ENCODE measurements at places on chromosomes 1 and 21.
A peak's percentile ranks its signal among the peaks of the same experiment; 100 is the strongest.

DNA sequence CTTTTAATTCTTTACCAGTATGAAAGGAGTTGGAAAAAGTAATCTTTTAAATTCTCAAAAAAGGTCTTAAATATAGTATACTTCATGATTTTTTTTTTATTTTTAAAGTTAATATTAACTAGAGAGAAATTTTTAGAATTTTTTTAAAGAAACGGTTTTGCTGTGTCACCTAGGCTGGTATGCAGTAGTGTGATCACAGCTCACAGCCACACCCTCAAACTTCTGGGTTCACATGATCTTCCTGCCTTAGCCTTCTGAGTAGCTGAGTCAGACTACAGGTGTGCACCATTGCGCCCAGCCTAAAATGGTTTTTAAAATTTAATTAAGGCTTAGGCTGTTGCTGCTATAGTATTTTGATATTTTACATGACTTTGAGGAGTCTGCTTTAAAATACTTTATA lies 52.4 kb downstream of the TLCD4 start:
- DNase-seq, result no peak

DNA sequence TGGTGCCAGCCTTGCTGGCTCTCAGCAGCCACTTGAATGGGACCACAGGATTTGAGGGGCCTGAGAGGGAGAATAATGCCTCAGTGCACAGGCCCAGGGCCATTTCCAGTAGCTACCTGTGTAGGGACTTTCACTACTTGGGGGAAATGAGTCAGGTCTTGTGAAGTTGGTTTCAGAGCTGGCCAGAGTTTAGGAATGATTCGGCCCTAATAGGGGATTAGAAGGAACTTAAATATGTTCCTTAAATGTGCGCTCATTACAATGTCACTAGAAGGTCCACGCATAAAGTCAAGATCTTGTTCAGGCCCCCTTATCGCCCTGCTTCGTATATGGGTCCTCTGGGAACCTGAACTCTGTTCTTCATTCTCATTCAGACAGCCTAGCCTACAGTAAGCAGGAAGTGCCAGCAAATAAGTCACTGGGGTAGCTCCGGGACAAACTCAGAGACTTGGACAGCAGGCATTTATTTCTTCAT lies 5.6 kb upstream of the AKR1A1 start:
- no peak for DNase-seq

DNA sequence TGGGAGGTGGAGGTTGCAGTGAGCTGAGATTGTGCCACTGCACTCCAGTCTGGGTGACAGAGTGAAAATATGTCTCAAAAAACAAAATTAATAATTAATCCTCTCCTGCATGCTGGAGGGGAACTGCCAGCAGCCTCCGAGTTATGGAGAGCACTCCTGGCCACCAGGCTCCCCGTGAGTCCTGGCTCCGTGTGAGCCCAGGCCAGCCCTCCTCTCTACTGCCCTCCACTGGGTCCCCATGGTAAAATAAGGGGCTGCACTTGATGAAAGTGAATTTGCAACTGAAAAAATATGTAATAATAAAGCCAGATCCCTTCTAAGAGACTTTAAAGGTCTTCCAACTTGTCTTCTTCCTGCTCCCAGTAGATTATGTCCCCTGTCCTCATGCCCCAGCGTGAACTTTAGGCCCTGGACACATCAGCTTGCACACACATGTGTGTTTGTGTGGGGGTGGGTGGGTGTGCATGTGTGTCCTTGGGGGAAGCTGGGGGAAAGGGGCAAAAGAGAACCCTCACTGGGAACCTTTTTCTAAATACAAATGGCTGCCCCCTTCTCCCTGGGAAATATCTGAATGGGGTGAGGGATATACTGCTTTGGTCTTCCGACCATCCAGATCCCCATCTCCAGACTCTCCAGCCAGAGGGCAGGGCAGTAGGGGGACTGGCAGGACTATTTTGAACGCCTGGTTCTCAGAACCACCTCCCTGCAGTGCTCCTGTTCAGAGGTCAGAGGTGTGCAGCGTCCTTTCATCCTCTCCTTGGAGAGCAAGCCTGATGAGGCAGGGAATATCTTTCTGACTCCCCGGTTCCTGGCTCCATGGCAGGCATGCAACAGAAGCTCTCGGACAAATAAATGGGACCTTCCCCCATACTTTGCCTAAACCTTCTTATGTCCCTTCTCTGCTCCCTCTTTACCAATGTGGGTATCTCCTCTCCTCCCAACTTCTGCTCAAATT lies 26.2 kb downstream of the NEK2 start:
- DNase-seq, result peak; percentile 28

- DNase-seq, result no peak
These were observed 16.0 kb downstream of the NFIA start for GRCh38 chr1:61098333-61098732.

- no peak for DNase-seq
These were observed 51.6 kb downstream of the FAM163A start for GRCh38 chr1:179794669-179795068.

- peak; percentile 25 for DNase-seq
These were observed 34.5 kb downstream of the SPATA21 start for GRCh38 chr1:16402742-16403141.

- DNase-seq, result peak; percentile 9
These were observed 489.3 kb downstream of the AMY1C start for GRCh38 chr1:104238991-104239390.

DNA sequence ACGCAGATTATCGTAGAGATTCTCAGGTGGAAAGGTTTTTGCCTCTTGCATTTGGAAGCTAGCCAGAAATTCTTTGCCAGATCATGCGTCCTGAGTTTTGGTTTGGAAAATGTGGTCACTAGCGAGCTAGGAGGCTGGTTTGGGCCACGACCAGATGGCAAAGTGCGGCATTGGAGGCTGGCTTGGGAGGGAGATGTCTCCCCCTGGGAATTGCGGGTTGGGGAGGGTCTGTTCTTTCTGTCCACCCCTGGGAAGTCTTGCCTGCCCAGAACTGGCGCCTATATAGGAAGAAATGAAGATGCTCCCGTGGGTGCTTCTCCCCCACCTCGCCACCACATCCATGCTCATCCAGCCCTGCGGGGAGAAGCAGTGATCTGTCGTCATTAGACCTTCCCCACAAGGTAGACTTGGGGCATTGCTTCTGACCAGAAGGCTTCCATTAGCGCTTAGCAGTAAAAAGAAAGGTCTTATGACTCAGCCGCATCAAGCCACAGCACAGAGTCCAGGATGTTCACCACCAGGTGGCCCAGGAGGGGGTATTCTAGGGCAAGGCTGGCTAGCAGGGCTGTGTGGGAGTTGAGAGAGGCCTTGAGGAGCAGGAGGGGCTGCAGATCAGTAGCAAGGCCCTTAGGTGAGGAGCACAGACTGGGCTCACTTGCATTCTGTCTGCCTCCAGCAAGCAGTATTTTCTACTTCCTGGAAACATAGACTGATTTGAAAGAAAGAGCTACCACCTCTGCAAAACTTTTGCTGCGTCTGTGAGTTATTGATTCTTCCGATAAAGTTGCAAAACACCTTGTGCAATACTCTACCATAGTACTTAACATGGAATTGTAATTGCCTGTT lies 1.5 kb upstream of the PTP4A2 start:
- DNase-seq, result peak; percentile 92

- peak; percentile 93 for DNase-seq
These were observed 8.9 kb downstream of the MRTO4 start for GRCh38 chr1:19260211-19261138.

GRCh38 chr1:30467101-30467500 lies 256.3 kb downstream of the MATN1 start:
- no peak for DNase-seq

- DNase-seq, result no peak
These were observed 46.9 kb downstream of the CD34 start for GRCh38 chr1:207863893-207864535.

GRCh38 chr1:31733389-31734219 lies 29.8 kb upstream of the COL16A1 start:
- no peak for DNase-seq

DNA sequence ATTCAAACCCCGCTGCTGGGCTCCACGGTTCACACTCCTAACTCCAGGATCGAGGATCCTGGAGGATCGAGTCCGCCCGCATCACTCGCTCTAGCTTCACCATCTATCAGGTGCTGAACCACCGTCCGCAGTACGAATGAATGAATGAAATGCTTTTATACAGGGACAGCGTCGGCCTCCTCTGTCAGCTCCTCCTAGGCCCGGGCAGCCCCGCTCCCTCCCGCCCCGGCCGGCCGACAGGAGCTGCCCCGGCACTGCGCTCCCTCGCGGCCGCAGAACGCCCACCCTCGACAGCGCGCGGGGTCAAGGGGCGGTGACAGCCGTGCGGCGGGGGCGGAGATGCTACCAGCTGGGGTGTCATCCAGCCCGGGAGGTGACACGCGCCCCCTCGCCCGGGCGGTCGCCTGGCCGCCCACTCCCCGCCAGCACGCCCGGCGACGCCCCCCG lies 520 bp downstream of the ZBTB17 start:
- DNase-seq, result peak; percentile 44

DNA sequence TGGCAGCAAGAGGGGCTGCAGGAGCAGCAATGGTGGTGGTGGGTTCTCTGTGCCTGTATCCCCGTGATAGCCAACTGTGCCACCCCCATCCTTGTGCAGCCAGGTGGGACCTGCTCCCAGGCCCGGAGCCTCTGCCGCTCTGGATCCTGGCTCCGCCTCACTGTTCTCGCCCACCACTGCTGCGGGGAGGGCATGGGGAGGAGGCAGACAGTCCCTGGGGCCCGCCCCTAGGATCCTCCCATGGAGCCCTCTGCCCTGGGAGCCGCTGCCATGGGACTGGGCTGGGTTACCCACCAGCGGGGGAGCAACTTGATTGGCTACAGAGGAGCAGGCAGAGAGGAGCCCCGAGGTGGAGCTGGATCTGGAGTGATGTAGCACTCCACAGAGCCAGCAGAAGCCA lies 31.6 kb downstream of the CD1D start:
- DNase-seq, result no peak

- DNase-seq, result peak; percentile 34
These were observed 185.1 kb downstream of the FGGY start for GRCh38 chr1:59481881-59482505.

DNA sequence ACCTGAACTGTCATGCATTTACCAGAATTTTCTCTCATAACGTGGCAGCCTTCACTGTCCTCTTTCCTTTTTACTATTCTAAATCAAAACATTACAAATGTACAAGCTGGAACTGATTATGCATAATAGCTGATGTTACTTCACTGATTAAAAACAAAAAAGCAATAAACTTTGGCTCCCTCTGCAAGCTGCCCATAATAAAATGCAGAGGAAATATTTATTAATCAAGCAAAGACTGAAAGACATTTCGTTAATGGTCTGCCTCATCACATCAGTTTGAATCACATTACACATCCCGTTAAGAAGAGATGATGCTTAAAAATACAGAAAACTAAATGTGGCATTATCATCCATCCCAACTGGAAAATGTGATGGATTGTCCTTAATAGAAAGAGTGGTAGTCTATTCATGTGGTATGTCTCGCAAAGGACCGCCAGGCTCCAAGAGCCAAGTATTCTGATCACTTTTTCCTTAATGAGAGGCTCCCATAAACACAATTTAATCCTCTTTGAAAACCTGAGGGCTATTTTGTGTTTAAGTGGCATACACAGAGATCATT lies 225.3 kb downstream of the RGS7 start:
- no peak for DNase-seq

DNA sequence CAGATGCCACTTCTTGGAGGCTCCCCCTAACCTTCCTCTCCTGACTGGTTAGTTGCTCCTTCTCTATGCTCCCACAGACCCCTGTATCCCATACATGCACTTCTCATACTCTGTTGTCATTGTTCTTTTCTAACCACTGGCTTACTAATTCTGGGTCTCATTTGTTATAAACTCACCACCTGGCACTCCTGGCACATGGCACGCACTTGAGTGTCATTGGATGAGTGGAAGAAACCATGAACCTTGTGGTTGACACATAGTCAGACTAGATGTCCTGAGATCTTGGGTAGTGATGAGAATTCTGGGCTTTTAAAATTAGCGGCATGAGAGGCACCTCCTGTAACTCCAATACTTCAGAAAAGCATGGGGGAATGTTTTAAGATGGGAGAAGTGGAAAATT lies 49.3 kb downstream of the TRIM62 start:
- DNase-seq, result no peak

- no peak for DNase-seq
These were observed 34.2 kb downstream of the KRTAP10-1 start for GRCh38 chr21:44505673-44506278.

GRCh38 chr1:91784616-91785015 lies 101.3 kb downstream of the TGFBR3 start:
- no peak for DNase-seq

DNA sequence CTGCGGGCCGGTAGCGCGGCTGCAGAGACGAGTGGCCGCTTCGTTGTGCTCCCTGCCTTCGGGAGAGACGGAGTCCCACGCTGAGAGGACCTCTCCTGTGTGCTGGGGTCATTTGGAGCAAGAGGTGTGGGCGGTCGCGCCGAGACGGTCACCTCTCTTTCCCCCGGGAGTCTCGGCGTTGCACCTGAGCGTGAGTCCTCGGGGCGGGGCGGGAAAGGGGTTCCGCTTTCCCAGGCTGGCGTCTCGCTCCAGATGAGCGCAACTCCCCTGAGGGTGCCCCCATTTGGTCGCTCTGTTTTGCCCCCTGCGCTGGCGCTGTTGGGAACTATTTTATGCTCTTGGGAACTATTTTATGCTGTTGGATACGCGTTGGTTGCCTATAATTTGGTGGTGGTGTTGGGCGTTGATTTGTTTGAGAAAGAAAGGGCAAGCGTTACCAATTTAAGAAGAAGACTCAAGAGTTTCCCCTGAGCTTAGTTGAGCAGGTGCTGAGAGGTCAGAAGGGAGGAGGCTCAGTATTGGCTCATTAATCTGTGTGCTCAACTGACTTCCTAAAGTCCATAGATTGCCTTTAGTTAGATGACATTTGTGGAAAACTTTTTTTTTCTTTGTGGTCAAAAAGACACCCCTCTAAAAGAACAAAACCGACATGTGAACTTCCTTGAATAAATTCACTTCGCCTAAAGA lies 683 bp downstream of the LRRC8B start:
- no peak for DNase-seq

GRCh38 chr1:93692983-93693591 lies 11.4 kb upstream of the BCAR3 start:
- DNase-seq, result peak; percentile 90

DNA sequence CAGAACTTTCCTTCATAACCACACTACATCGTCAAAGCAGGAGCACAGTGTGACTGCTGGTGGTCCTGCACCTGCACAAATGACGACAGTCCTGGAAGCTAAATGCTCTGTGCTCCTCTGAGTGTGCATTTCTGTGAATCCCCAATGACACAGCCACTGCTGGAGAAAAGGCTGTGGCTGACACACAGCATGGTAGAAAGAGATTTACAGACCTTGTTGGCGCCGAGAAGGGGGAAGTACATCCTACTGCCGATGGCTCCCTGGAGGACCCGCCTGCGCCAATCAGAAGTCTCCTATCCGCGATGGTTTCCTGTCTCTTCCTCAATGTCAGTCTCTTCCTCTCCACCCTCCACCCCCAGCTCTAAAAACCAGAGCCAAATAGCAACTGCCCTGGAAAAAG lies 115.4 kb upstream of the RAB4A start:
- peak; percentile 22 for DNase-seq

DNA sequence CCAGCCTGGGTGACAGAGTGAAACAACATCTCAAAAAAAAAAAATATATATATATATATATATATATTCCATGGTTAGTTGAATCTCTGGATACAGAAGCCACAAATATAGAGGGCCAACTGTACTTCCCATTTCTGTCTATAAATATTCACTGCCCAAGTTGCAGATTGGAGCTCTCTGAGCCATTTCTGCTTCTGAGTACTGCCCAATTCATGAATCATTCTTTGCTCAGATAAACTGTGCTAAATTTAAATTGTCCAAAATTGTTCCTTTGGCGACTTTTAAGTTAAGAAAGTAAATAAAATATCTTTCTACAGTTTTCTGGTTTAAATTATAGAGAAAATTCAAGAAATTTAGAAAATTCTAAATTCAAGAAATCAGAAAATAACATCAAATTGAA lies 23.2 kb upstream of the C1orf146 start:
- no peak for DNase-seq
